ENCODE measurements at places on chromosomes 13 and 19.

GRCh38 chr19:17420475-17420924, 653 bp downstream of the MVB12A start:
- DNase-seq = no peak

DNA sequence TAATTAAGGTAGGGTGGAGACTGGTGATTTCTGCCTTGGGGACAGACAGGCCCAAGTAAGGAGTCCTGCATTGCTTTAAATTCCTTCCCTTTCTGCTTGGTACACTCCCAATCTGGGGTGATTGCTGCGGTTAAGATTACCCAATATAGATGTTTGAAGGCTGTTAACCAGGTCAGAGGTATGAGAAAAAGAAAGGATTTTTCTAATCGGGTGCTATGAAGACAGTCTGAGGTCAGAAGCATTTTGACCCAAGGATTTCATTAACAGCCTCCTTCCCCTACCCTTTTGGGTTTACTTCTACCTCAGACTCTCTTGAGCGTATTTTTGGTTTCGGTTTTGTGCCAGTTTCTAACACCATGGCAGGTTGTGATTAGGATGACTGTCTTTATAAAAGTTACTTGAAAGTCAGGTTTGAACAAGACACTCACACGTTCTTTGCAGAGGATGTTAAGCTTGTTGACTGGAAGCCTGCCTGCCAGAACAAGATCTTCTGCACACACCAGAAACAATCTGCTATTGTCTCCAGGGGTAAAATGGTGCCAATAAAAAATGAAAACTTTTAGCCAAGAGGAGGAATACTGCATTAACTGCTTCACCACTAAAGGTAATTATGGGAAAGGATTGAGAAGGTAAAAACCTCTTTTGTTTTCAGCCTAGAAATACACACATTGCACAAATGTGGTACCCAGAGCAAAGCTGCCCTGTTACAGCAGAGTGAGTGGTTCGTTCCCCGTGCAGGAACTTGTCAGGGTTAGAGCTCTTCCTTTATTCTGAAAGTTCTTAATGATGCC, 108.8 kb downstream of the NDFIP2 start:
- no peak for DNase-seq

DNA sequence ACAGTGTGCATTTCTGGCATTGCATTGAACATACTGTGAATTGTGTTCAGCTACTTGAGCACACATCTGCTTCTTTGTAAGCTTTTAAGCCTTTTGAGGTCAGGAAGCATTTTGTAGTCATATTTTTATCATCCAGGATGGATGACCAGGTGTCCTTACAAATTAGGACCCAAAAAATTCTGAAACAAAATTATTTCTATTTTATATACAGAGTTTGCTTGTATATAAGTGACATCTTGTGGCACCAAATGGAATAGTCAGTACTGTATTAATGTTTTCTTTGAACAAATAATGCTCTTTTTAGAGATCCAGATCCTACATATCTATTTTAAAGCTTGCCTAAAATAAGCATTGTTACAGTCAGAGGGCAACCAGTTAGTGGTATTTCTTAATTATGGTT, 9.5 kb upstream of the SUPT20H start:
- no peak for DNase-seq

DNA sequence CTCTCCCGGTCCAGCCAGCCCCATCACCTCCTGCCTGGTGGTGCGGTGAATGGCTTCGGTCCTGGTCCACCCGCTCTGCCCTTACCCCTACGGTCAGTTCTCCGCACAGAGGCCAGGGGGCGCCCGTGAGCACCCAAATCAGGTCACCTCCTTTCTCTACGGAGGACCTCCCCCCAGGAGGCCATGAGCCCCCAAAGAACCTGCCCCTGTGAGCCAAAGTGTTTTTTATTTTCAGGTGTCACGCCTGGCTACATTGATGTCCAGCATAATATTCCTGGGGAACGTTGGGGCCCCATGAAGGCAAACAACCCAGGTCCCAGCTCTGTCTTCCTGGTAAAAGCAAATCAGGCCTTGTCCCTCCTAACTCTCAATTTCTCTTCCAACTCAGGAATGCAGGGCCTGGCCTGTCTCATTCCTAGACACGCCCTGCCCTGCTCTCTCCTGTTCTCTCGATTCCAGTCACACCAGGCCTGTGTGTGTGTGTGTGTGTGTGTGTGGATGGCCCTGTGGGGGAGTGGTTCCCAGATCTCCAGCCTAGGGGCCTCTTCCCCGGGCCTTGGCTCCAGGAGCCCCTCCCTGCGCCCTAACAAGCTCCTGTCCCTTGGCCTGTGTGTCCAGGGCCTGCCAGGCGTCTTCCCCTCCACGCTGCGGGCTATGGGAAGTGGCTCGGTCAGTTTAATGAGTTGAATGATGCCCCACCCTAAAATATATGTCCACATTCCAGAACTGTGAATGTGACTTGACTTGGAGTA, 9.7 kb upstream of the GIPC1 start:
- peak; percentile 70 for DNase-seq

- DNase-seq = peak; percentile 61
Observed at GRCh38 chr19:16197188-16197621, 506 bp upstream of the AP1M1 start.
